ENCODE measurements at places on chromosomes 6 and 20.

DNA sequence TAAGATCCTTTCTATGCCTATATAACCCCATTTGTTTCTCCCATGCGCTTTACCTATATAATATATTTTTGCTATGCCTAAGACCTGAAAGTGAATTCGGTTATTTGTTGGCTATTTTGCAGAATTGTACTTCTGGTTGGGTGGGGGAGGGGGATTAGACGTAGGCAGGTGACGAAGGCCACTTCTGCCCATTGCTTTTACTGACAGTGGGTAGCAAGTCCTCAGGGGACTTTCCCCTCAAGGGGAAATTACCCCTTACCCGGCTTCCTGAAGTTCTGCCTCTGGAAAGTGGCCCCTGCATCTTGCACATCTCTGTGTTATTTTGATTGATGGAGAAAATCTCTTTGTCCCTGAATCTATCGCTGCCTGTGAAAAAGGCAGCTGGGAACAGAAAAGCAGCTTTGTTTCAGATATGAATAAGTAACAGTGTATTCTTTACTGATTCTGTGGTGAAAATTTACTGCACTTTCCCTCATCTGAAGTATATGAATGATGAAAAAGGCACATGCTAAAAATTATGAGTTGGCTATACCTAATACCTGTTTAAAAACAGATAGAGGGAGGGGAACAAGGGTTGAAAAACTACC is 133.9 kb downstream of the UTRN start:
- DNase-seq, result no peak

DNA sequence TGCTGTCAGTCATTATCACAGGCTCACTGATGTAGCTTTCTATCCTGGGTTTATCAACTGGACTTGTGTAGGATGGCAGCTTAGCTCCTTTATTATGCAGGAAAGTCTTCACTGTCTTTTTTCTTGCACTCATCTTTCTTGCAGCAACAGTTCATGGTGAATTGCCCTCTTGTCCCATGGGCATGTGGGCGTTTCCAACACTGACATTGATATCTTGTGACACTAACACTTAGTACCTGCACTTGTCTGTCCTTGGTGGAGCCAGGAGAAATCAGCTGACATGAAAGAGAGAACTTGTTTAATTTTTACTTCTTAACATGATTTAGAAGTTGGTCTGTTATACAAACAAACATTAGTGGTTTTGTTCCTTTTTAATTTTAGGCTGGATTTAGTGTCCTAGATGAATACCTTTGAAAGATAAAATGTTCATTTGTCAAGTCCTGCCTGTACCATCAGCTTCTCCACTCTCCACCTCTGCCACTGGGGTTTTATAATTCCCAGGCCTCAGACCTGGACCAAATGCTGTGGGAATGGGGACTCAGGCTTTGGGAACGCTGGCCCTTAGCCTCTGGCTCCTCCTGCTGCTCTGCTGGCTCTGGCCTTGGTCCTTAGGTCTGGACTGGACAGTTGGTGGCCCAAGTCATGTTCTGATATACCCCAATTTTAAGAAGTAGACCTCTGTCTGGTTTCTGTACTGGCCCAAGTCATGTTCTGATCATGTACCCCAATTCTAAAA is 161.0 kb upstream of the LAMP5 start:
- no peak for DNase-seq

DNA sequence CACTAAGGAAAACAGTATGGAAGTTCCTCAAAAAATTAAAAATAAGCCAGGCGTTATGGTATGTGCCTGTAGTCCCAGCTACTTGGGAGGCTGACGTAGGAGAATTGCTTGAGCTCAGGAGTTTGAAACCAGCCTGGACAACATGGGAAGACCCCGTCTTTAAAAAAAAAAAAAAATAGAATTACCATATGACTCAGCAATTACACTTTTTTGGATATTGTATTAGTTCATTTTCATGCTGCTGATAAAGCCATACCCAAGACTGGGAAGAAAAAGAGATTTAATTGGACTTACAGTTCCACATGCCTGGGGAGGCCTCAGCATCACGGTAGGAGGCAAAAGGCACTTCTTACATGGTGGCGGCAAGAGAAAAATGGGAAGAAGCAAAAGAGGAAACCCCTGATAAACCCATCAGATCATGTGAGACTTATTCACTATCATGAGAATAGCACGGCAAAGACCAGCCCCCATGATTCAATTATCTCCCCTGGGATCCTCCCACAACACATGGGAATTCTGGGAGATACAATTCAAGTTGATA is 10.8 kb upstream of the SMIM29 start:
- DNase-seq, result no peak

DNA sequence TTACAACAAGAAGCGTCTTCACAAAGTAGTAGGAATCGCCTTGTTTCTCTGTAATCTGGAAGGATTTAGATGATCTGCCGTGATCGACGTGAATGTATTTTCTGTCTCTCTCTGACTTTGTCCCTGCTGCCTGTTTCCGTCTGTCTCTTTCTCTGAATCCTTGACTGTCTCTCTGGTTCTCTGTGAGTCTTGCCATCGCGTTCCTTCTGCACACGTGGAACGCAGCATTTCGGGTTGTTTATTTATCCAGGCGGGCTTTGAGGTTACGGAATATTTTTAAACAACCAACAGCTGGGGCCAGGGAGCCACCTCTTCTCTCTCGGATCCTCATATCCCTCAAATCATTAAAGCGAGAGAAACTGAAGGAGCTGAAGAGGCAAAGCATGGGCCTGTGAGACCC is 215.9 kb downstream of the ZDHHC14 start:
- DNase-seq, result no peak

DNA sequence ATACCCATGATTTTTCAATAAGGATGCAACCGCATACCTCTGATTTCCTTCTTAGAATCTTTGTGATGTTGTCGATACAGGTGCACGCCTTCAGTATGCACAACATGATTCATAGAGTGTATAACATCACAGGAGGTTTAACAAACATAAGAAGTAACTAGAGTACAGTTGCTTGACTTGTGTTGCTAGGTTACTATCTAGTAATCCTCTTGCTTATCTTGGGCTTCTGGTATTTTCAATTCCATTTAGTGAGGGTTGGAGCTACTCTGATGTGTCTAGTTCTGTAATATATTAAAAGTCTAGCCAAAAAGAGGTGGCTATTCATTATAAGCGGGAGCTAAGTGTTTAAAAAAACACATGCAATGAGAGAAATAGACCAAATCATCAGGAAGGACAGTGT is 85.5 kb upstream of the TENT5A start:
- DNase-seq, result no peak

GRCh38 chr20:57849521-57850215 is 139.9 kb upstream of the PMEPA1 start:
- DNase-seq, result no peak

GRCh38 chr6:18676548-18676947 is 289.4 kb downstream of the RNF144B start:
- DNase-seq, result no peak

GRCh38 chr6:52505726-52506409 is 71.0 kb downstream of the TRAM2 start:
- no peak for DNase-seq

DNA sequence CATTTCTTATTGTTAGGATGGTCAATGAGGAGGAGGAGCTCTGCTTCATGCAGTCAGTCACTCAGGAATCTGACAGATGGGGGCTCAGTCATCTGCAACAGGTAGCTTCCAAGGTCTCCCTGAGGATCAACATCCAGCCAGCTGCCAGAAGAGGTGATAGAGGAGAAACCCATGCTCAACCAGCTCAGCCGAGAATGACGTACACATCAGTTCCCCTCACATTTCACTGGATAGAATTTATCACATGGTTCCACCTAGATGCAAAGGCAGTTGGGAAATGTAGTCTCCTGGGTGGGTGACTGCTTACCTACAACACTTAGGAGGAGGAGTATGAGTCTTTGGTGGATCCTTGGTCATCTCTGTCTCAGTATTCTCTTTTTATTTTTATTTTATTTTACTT is 144.5 kb downstream of the CEBPB start:
- DNase-seq, result no peak

DNA sequence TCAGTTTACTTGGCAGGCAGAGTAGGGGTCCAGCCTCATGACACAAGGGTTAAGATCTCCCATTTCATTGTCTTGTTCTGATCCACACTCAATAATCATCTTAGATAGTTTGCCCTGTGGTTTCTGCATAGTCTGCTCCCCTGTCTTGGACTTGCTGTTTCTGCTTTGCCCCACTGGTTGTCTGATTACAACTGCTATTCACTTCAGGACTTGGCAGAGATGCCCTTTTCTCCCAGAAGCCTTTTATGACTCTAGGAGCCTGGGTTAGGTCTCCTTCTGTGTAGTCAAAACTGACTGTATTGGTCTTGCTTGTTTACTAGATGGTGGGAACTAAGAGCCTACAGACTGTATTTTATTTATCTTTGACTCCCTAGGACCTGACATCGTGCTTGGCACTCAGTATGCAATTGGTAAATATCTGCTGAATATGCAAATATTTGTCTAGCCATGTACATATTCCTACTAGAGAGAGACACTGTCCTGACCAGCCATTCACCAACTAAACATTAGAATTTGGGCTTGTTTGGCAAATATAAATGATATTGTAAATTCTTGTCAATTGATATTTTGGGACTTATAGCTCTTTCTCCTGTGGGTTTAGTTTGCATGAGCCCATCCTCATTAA is 165.9 kb upstream of the KCNK16 start:
- no peak for DNase-seq

DNA sequence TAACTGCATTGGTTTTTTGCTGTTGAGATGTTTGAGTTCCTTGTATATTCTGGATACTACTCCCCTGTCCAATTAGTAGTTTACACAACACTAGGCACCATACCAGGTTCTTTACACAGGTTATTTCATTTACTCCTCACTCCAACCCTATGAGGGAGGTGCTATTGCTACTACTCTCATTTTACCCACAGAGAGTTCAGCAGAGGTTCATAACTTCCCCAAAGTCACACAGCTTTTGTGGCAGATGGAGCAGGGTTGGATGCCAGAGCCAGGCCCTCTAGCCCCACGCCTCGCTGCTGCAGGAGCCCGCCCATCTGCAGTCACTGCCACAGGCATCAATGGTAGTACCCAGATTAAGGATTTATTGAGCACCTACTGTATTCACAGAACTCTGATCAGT is 61.7 kb upstream of the MAP3K4 start:
- no peak for DNase-seq

All from NCI-H187 (cell line).